ENCODE measurements at places on chromosomes 3 and 15.
A peak's percentile ranks its signal among the peaks of the same experiment; 100 is the strongest.

DNA sequence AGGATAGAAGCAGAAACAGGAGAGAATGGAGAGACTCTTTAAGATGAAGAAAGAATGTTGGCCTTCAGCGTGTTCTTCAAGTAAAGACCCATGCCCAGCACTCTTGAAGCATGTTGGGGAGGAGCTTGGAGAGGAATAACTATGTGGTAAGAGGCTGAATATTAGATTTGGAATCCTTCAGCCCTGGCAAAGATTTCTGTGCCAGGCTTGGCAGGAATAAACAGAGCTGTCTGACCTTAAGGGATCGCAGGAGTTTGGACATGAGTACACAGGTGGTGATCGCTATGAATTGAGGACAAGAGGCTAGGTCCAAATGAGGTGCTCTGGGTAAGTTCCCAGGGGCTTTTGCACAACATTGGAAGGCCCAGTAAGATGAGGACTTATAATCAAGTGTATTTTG lies 132.6 kb upstream of the TBL1XR1 start:
- no peak for DNase-seq

DNA sequence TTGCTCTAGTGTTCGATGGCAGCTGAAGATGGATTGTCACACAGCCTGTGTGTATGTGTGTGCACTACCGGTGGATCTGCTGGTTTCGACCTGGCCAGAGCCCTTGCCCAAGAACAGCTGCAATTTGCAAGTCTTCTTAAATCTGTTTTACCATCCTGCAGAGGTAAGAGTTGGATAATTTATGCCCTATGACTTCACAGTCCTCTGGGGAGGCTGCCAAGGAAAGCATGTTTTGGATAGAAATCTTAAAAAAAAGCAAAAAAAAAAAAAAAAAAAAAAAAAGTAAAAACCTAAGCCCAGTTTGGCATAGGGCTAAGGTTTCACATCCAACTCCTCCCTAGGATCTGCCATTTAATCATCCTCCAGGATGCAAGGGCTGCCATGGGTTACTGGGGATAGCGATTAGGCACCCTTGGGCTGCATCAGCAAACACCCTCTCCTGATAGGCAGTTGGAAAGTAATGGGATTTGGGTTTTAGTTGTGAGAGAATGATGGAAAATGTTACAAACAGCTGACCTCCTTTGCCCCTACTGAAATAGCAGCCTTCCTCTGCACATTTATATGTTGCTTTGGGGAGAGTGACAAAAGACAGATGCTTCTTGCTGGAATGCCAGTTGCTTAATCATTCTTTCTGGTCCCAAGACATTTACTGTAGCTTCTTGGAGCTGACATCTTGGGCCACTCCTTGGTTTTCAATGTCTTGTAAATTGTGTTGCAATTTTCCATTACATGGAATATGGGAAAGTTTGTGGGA lies 35.4 kb downstream of the CD200R1L start:
- no peak for DNase-seq

GRCh38 chr3:103786296-103786695 lies 1351.5 kb downstream of the ZPLD1 start:
- no peak for DNase-seq

GRCh38 chr3:71681224-71681668 lies 44.0 kb downstream of the EIF4E3 start:
- no peak for DNase-seq

GRCh38 chr15:57784081-57784511 lies 77.6 kb downstream of the POLR2M start:
- DNase-seq = no peak

DNA sequence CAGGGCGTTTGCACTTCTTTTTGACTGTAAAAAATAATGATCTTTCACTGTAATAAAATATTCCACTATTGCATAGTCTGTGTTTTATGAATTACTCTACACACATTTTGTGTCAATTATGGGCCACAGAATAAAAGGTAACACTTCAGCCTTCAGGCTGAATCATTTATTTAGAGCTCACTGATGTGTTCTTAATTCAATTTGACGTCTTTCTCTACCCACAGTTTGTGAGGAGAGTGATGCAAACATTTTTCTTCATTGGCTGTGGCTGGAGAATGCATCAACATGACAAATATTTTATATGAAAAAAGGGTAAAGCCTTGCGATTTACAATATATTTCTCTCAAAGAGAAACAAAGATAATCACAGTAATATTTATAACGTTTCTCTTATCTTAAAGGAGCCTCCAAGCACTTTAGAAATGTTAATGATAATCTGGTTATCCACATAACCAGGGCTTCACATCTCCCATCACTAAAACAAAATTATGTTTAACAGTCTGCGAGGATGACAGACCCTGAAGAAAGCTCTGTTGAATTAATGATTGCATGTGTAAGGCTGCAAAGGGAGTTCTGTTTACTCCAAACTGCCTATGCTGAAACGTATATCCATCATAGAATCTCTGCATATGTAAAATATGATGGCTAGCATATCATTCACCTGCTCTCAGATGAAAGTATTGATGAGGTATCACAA lies 951.3 kb downstream of the ZPLD1 start:
- no peak for DNase-seq

DNA sequence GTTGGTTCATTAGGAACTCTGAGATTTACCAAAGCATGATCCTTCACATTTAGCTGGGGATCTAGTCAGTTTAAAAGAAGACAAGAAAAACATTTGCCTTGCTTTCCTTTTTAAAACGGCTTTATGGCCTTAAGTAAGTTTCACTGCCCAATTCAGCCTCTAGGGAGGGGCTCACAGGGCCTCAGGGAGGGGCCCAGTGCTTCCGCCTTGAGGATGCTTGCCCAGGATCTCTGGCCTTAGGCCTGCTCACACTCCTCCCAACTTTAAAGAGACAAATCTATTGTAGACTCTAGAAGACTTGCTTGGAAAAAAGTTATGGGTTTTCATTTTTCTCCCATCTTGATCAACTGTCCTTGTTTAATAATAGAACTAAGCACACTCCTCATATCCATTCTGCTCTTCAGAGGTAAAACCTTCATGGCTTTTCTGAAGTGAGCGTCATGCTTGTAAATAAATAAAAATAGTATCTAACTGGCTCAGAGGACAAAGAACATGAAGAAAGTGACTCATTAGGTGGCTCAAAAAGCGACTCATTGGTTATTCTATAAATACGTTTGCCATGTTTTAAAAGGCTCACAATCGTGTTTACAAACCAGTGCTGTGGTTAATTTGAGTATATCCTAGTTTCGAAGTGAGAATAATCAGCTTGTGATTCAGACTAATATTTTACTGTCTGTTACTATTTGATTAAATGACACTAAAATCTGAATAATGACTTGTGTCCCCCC lies 13.7 kb downstream of the PDHB start:
- peak; percentile 35 for DNase-seq

DNA sequence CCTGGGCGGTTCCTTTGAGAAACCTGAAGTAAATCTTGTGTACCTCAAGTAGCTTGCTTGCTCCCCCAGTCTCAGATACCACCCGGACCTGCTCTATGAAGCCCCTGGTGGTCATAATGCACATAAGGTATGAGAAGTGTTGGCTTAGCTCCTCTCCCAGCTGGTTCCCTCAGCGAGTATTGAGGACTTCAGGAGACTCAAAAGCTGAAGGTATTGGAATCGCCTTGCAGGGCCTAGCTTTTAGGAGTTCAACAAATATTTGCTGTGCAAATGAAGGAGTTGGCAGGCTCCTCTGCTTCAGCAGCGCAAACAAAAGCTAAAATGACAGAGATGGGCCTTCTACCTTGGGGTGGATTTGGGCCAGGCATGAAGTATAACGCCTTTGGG lies 1.7 kb downstream of the CMTM8 start:
- DNase-seq = peak; percentile 52

- no peak for DNase-seq
These were observed 91.3 kb upstream of the SLC4A7 start for GRCh38 chr3:27575499-27575898.

GRCh38 chr3:49928481-49929017 lies 1.1 kb downstream of the MON1A start:
- no peak for DNase-seq

- no peak for DNase-seq
These were observed 364.1 kb upstream of the CBLB start for GRCh38 chr3:106232956-106233355.

- DNase-seq = no peak
These were observed 846.7 kb downstream of the EPHA3 start for GRCh38 chr3:89954137-89954536.

GRCh38 chr3:11626084-11626463 lies 17.6 kb downstream of the VGLL4 start:
- DNase-seq = peak; percentile 66

GRCh38 chr3:179958143-179958542 lies 78.6 kb downstream of the PEX5L start:
- no peak for DNase-seq

DNA sequence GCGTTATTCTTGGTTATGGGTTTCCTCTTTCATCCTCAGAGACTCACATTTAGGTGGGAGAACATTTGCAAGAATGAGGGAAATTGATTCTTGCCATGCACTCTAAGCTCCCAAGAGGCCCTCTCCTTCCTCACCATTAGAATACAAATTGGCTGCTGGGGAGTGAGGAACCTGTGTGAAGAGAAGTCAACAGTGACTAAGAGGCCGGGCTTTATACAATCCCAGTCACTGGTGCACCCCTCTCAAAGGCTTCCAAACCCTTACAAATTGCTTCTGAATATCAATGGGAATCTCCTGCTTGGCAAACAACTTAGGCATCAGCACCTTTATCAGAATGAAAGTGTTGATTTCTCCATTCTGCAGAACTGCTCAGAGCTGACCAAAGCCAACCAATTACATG lies 16.5 kb upstream of the RGMA start:
- no peak for DNase-seq

DNA sequence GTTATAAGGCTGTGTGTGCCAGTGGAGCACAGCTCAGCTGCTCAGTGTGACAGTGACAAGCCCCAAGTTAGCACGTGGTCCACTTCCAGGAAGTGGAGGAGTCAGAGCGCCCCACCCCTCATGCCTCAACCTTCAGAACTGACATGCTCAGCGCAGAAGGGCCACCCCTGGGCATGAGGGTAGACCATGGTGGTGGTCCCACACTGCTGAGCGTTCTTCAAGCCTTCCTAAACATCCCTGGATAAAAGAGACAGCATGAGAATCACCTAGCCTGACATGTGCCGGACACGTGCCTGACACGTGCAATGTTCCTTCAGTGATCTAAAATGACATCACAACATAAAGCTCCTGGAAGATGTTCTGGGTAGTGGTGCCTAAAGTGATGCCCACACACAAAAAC lies 16.8 kb downstream of the ATP10A start:
- DNase-seq = no peak

DNA sequence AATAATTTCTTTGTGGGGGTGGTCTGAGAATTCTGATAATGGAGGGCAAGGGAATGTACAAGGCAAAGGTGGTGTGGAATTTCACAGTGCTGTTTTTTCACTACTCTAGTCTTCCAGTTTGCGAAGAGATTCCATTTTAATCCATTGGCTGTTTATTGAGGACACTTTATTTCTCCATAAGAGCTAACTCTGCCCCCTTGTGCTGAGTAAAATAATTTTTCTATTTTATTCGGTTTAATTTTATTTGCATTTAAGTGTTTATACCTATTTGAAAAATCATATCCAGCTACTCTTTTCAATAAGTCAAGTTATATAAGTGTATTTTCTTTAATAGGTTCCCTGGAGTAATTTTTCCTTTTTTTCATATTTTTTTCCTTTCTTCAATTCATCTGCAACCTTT lies 840.1 kb downstream of the TUSC7 start:
- no peak for DNase-seq

- no peak for DNase-seq
These were observed 56.1 kb downstream of the PCSK6 start for GRCh38 chr15:101433396-101433795.

DNA sequence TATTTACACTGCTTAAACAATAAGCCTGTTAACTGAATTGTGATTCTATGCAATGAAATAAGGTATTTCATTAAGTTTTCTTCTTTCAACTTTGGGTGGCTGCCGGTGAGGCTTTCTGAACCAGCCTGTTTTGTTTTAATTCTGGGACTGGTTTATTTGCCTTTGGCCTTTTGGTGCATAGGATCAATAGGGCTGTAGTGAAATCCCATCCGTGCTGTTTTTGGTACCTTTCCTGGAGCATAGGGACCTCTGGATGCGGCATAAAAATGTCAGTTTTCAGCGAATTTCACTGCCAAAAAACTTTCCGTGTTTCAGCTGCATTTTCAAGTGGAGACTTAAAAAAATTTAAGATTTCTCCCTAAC lies 514 bp downstream of the PLS1 start:
- DNase-seq = no peak

DNA sequence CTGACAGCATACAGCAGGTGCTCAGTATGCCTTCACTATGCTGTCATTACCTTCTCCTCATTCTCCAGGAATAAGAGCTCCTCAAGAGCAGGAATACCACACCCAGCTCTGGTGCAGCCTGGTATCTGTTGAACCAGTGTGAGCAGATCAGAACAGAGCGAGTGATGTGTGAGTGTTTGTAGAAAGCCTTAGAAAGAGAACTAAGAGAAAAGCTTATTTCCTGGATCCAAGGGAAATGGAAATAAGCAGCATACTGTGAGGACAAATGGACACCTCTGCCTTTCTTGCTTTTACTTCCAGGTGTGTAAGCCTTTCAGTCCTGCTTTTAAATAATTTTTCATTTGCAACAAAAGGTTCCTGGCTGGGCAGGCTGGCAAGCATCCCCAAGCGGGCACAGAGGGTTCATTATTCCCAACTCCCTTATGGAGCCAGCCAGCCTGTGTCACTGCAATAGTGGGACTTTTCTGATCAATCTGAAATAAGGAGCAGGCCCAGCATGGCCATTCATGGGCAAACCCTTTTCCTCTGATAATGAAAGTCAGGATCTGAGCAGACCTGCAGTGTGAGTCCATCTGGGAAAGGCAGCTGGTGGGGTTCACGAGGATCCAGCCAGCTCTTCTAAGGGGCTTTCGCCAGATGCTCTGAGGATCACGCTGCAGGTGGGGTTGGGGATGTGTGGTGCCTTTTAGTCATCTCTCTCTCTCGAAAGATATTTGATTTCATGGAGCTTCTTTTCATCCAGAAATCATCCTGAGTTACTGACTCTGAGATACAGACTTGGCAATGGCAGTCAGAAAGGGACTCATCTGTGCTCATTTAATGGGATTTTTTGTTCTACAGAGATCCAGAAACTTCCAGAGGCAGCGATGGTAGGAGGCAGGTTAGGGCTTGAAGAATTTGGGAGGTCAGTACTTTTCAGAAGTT lies 594.9 kb upstream of the CFAP20DC start:
- no peak for DNase-seq
